ENCODE measurements at places on chromosomes 6 and 20.

- no peak for DNase-seq
These were observed 62.2 kb upstream of the KLHL31 start for GRCh38 chr6:53727748-53728147.

- DNase-seq: peak; percentile 46
These were observed 130.1 kb upstream of the DOK5 start for GRCh38 chr20:54345301-54345724.

DNA sequence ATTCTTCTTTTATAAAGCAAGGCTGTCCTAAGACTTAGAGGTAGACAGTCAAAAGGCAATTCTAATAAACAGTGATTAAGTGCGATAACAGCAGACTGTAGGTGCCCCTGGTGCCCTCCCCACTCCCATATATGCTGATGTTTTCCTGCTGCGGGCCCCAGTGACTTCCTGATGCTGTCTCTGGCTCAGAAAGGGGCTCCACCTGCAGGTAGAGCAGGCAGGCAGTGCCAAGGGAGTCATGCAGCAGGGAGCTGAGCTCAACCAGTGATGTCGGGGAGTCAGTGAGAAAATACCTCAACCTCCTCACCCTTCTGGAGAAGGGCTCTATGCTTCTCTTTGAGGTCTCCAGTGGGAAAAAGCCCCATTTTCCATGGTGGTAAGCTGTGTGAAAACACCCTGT lies 126.7 kb upstream of the SSTR4 start:
- DNase-seq: no peak

- peak; percentile 73 for DNase-seq
These were observed 58.1 kb upstream of the PLEKHG1 start for GRCh38 chr6:150541576-150541975.

DNA sequence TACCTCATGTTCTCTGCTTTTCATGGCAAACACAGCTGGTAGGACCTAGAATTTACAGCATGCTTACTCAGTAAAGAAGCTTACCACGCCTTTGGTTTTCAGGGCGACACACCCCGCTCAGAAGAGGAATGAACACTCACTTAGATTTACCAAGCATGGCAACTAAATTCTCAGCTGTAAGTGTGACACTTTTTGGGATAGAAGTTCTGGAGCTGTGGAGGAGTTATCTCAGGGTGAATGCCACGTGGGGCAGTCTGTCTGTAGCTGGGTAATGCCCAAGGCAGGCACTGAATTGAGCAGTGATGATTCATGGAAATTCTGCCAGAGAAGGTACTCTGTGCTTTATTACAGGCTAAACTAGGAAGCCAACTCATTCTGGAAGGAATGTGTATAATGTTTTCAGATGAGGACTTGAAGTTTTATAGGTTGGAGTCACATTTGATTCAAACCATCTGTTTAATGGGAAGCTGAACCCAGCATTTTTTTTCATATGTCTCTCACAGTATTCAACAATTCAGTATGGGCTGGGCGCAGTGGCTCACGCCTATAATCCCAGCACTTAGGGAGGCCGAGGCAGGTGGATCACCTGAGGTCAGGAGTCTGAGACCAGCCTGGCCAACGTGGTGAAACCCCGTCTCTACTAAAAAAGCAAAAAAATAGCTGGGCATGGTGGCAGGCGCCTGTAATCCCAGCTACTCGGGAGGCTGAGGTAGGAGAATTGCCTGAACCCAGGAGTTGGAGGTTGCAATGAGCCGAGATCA lies 3.5 kb upstream of the PRIM2 start:
- DNase-seq: peak; percentile 63

DNA sequence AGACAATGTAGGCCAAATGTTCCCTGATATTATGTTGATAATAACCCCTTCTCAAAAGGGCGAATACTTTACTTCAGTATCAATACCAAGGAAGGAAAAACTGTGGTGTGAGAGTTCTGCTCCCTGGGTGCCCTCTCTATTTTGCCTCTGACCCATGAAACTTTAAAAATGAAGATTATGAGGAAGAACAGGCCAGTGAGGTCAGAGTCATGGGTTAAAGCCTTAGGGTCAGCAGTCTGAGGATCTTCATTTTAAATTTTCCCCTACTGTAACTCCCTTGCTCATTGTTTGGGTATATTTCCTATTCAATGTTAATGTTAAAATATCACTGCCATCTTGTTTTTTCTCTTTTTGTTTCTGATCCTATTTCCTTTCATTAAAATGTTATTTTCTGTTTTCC lies 47.9 kb downstream of the PRKN start:
- no peak for DNase-seq

GRCh38 chr20:5164645-5165625 lies 38.1 kb downstream of the CDS2 start:
- no peak for DNase-seq

GRCh38 chr6:5765141-5765760 lies 241.5 kb downstream of the NRN1 start:
- DNase-seq: no peak

GRCh38 chr20:39259808-39260207 lies 297.7 kb downstream of the DHX35 start:
- DNase-seq: no peak

DNA sequence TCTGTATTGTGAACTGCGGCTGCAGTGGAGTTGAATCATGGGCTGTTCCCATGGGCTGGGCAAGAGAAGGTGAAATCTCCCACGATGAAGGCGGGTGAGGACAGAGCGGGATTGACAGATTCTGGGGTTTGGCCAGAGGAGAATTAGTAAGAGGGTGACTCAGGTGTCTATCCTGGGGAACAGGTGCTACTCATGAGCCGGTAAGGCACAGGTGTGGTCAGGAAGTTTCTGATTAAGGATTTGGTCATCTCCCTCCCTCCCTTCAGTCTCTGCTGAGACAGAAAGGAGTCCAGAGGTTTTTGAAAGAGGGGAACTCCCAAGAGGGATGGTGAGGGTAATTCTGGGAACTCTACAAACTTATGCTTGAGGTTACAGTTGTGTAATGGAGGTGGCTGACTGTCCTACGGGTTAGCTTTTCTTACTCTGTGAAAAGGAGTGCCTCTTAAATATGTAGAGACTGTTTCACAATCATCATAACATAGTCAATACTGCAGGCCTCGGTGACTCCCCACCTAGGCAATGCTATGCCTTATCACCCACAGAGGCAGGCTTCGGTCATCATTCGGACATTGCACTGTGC lies 31.5 kb downstream of the SERPINB1 start:
- DNase-seq: no peak

DNA sequence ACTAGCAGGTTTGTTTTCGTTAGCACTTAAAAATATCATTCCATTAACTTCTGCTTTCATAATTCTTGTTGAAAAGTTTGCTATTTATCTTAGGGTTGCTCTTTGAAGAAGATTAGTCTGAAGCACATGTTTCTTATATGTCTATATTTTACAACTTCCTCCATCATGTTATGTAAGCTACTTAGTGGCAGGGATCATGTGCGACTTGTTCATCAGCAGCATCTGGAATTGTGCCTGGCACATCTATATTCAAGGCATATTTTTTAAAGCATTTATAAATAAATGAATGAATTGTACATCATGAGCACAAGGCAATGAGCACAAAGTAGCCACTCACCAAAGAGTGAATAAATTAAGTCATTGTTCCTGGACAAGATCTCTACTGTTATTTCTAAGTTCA lies 187.2 kb upstream of the COL21A1 start:
- peak; percentile 33 for DNase-seq

- no peak for DNase-seq
These were observed 115.2 kb downstream of the PRND start for GRCh38 chr20:4836935-4837334.

DNA sequence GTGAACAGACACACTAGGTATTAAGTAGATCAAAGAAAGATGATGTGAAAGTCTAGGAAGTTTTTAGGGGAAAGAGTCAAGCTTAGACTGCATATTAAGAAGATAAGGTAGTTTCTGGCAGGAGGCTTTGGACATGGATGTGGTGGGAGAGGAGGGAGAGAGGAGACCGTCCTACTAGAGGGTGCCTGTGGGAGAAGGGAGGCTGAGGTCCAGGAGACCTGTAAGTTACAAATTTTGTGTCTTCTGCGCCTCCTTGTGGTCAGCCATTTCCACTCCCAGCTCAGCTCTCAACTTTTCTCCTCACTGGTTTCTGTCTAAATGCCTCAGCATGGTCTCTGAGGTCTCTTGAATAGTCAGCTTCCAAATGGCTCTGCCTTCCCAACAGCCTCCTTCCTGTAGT lies 193.5 kb downstream of the UNC5CL start:
- DNase-seq: no peak

GRCh38 chr6:31945507-31946369 lies at the start of gene CFB:
CFB (plus strand) TSS chr6:31946095; CDS start chr6:31946222, 127 bp downstream.
- no peak for DNase-seq

DNA sequence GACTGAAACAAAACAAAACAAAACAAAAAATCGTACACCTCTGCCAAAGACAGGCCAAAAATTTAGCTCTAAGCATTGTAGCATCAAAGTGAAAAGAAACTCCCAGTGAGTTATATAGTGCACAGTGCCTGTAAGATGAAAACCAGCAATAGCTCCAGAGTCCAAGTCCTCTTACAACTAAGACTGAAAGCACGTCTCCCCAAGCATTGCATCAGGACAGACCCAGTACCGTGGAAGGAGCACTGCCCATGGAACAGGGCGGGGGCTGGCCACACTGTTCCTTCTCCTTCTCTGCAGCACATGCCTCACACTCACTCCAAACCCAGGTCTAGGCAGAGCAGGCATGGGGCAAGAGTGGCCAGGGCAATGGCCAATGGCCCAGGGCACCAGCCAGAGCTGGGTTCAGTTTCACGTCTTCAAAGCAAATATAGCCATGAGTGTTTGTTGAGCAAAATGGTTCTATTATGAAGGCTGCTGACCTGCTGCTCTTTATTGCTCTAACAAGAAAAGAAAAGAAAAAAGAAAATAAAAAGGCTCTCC lies 72.2 kb upstream of the PBOV1 start:
- DNase-seq: no peak

- DNase-seq: no peak
These were observed 113.9 kb downstream of the ALDH8A1 start for GRCh38 chr6:134835993-134836392.

DNA sequence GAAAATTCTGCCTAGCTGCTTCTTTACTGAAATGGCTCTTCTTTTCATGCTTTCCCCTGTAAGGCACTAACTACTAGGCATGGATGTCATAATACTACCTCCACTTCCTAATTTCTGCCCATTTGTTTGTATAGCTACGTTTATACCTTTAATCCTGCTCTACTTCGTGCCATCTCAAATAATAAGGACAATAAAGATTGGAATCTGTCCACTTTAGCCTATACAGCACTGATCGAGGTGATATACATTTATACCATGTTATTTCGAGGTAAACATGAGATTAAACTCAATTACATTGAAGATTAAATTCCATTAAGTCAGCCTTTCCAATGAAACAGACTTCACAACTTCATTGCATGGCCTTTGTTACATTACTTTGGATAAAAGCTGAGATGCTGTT lies 390.6 kb upstream of the MARCKS start:
- no peak for DNase-seq

DNA sequence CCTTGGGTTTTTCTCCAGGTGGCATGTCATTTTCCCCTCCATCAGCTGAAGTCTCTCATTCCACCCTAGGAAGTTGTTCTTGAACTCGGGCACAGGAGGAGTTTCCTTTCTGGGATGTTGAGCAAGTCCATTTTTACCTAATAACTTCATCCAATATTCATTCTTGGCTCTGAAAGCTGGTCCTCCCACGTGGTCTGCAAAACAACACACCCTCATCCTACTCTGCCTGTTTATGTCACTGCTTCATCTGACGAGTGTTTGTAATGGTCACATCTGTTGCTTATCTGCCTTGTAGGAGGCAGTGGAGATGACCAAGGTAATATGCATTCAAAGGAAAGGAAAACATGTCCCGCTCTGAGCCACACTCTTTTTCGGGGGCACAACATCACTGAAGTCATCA lies 41.7 kb upstream of the AIG1 start:
- no peak for DNase-seq
